CD8-positive, alpha-beta memory T cell (primary cell): ENCODE measurements at places on chromosomes 5 and 9. TPM values are rescaled to one million over a fixed set of nuclear protein-coding genes. Genes with fewer than 3 reads are reported as not detected.

The SPRY4 gene
- total RNA-seq, result 1.4 TPM

DNA sequence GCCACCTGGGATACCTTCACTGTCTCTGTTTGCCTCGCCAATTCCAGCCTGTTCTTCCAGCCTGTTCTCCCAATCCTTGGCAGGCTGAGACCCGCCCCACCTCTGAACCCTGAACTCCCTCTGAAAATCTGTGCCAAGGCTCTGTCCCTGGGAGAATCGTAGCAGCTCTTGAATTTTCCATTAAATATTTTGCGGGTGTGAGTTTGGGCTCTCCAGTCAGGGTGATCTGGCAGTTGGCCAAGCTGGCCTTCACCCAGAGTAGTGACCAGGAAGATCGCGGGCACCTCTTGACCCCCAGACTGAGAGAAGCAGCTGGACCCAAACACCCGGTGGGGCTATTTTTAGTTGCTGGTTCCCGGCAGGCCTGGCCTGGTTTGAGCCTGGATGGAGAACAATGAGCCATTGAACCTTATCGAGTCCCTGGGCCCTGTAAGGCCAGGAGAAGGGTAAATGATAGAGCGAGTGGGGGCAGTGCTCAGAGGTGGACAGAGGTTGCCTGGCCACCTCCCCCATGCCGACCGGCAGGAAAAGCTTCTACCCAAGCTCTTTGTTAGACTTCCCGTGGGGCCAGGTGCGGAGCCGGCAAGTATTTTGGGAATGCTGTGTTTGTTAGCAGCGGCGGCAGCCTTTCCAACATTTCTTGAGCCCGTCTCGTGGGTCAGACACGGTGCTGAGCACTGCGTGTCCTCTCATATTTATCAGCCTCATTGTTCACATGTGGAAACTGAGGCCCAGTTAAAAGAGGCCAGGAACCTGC lies 146.2 kb downstream of the RGS3 start:
- DNase-seq, result no peak

GRCh38 chr9:129573977-129574376 lies 46.9 kb downstream of the C9orf50 start:
- DNase-seq, result no peak

The TYRP1 gene
- total RNA-seq, result not detected

GRCh38 chr5:176737746-176738636 lies 72.4 kb upstream of the UNC5A start:
- DNase-seq, result no peak

DNA sequence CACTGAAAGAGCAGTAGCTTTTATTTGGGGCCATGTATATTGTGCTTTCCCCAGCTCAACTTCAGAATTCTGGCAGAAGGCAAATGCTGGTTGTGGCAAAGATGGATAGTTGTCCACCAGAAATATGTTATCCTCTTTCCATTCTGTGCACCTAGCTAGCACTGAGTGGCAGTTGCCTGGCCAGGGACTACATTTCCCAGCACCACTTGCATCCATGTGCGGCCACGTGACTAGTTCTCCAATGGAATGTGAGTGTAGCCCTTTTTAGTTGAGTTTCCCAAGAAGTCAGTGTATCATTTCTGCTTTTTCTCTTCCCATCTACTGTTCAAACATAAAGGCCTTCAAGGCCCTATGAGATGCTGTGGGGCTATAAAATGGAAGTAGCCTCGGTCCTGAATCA lies 354.0 kb upstream of the CLINT1 start:
- DNase-seq, result no peak

DNA sequence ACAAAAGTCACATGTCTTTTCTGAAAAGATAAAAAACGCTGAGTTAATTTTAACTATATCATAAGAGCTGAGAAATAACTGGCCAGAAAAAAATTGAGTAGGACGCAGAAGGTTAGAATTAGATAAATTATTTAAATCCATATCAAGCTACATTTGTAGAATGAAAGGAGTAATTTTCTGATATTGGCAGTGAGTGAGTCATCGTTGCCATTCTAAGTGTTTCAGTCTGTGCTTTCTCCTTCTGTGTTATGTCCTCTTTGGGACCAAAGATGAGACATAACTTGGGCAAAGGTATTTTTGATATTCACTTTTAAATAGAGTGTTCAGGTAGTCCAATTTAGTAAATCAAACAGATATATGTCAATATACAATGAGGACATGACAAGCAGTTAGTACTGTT lies 34.4 kb upstream of the KCNN2 start:
- DNase-seq, result no peak

The STKLD1 gene
- 0.24 TPM for total RNA-seq

DNA sequence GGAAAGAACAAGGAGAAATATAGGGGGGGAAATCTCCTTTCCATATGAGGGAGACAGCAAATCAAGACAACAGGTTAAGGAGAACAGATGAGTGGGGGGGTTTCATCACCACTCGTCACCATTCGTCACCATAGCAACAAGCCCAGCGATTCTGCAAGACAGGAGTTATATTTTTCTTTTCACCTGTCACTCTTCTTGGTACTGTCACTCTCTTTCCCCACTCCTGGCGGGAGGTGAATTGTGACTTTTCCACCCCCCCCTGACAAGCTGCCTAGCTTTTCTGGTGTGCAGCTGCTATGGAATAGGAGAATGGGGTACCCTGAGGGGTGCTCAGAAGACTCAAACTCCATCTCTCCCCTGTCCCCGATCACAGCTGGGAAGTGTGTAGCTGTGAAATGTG lies 239.9 kb downstream of the FAM114A2 start:
- no peak for DNase-seq

DNA sequence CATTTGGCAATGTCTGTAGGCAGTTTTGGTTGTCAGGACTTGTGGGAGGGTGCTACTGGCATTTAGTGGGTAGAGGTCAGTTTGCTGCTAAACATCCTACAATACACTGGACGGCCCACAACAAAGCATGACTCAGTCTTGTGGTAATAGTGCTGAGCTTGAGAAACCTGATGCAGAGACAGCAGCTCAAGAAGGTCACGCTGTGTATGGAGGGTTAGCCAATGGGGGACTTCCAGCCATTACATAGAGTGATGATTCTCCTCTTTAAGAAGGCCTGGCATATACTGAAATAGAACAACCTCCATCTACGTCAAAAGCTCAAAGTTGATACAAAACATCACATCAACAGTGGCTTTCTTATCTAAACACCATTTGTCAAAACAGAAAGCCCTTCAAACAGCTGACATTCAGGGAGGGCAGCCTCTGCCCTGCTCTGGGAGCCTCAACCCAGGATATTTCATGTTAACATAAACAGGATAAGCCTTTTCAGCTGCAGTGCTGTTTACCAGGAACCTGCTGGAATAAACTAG lies 143.0 kb downstream of the GPBP1 start:
- no peak for DNase-seq

GRCh38 chr5:63049935-63050334 lies 471.3 kb downstream of the LRRC70 start:
- no peak for DNase-seq

The OLFM1 gene
- not detected for total RNA-seq

- DNase-seq, result no peak
Observed at GRCh38 chr9:21392270-21392669, 7.1 kb upstream of the IFNA2 start.

DNA sequence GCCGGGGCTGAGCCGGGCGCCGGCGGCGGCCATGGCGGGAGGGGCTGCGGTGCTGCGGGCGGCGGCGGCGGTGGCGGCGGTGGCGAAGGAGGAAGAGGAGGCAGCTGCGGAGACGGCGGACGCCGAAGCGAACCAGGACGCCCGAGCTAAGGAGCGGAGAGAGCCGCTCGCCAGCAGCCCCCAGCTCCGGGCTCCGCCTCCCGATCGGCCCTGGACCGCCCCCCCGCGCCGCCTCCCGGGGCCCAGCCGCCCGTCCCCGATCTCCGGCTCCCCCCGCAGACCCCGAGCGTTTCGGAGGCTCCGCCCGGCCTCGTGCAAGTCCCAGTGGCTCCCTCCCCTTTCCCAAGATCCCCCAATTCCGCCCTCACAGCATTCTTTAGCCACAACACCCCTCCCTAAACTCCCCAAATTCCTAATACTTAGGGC lies at the start of gene ASTN2:
Gene ASTN2 (minus strand): TSS at position 152 of the 426 bp plus-strand sequence. CDS start 119 bp downstream, at position 33.
- no peak for DNase-seq

GRCh38 chr5:135133698-135134515 lies 99.9 kb upstream of the PITX1 start:
- DNase-seq, result no peak

DNA sequence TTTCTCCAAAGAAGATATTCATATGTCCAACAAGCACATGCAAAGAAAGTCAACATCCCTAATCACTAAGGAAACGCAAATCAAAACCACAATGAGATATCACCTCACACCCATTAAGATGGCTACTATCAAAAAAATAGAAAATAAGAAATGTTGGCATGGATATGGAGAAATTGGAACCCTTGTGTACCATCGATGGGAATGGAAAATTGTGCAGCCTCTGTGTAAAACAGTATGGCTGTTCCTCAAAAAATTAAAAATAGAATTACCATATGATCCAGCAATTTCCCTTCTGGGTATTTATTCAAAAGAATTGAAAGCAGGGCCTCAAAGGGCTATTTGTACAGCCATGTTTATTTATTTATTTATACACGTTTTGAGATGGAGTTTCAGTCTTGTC lies 43.0 kb upstream of the HRH2 start:
- DNase-seq, result no peak

- no peak for DNase-seq
Observed at GRCh38 chr5:159833088-159833487, 83.2 kb upstream of the ADRA1B start.

The SCGB3A2 gene
- total RNA-seq, result not detected

DNA sequence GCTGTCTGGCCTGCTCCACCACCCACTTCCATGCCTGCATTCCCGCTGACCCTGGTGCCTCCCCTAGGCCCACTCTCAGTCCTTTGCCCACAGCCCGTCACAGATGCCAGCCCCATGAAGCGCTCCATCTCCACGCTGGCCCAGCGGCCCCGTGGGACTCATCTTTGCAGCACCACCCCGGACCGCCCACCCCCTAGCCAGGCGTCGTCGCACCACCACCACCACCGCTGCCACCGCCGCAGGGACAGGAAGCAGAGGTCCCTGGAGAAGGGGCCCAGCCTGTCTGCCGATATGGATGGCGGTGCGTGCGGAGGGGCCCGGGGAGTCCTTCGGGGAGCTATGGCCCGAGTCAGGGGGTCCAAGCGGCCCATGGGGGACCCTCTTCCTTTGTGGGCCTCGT lies 242.5 kb downstream of the CACNA1B start:
- DNase-seq, result peak; percentile 30

DNA sequence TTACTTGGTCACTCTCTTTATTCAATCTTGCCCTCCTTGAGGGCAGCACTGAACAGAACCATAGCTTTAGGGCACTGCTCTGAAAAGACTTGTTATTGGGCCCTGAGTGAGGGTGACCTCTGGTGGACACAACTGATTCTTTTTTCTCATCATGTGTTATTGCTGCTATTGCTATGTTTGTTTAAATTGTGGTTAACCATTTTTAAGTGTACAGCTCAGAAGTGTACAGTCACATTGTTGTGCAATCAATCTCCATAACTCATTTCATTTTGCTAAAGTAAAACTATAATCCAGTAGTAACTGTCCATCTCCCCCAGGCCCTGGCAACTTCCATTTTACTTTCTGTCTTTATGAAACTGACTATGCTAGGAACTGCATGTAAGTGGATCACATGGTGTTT lies 351.1 kb upstream of the RIOK2 start:
- no peak for DNase-seq

The ORM2 gene
- not detected for total RNA-seq

GRCh38 chr5:9094582-9094981 lies 451.3 kb downstream of the SEMA5A start:
- DNase-seq, result no peak

The C1QTNF2 gene
- not detected for total RNA-seq

The SMIM33 gene
- total RNA-seq, result 0.28 TPM

The SPATA31E1 gene
- total RNA-seq, result not detected

The FAM163B gene
- not detected for total RNA-seq

The ZFP37 gene
- 1.9 TPM for total RNA-seq

- no peak for DNase-seq
Observed at GRCh38 chr5:98415663-98416062, 357.8 kb upstream of the RGMB start.

The PCDHAC2 gene
- total RNA-seq, result not detected

DNA sequence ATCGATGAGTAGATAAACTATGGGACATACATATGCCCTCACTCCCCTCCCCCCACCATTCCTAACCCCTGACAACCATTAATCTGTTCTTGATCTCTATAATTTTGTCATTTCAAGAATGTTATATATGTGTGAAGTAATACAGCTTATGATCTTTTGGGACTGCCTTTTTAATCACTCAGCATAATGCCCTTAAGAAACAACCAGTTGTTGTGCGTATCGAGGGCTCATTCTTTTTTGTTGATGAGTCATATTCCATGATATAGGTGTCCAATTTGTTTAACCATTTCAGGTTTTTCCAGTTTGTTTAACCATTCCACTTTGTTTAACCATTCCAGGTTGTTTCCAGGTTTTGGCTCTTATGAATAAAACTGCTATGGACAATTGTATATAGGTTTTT lies 75.6 kb downstream of the ARHGEF28 start:
- DNase-seq, result no peak

The C9 gene
- total RNA-seq, result not detected

The PCDHB8 gene
- not detected for total RNA-seq

GRCh38 chr5:10308844-10309243 lies 1.1 kb upstream of the CMBL start:
- no peak for DNase-seq

DNA sequence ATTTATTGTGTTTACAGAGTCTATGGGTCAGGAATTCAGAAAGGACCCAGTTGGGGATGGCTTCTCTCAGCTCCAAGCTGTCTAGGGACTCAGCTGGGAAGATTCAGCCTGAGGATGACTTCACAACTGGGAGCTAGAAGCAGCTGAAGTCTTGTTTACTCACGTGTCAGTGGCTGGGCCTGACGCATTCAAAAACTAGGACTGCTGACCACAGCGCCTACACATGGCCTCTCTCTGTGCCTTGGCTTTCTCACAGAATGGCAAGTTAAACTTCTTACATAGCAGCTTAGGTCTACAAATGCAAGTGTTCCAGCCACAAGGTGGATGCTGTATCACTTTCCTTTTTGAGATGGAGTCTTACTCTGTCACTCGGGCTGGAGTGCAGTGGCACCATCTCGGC lies 16.3 kb upstream of the PPP2CA start:
- DNase-seq, result no peak

GRCh38 chr5:150675069-150675468 lies 14.0 kb downstream of the MYOZ3 start:
- DNase-seq, result no peak

GRCh38 chr9:72494051-72494450 lies 27.4 kb upstream of the TMC1 start:
- no peak for DNase-seq

The RNF44 gene
- 56.8 TPM for total RNA-seq

GRCh38 chr5:74816875-74817274 lies 49.3 kb downstream of the FAM169A start:
- no peak for DNase-seq

DNA sequence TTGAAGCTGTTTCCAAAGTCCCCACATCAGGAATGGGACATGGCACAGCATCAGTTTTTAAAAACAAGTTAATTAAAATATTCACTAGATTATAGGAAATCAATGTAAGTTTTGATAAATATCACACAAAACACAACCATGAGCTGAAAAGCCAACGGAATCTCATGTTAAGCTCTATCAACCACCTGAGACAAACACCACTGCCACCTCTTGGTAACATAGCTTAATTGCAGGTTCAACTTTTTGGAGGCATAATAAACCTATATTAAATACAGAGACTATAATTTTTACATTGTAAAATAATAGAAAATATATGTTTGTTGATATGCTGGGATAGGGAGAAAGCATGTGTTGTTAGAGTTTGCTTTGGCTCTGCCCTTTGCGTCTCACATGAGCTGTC lies 126.1 kb downstream of the SV2C start:
- no peak for DNase-seq
